NCI-H446 treated with DMSO at 0.1 percent for 48 hours (cell line): ENCODE measurements at places on chromosomes 12 and 14.

GRCh38 chr12:128276471-128276870, 9.5 kb downstream of the TMEM132C start:
- DNase-seq, result no peak

GRCh38 chr12:16198884-16199283, 78.6 kb downstream of the SLC15A5 start:
- no peak for DNase-seq

- DNase-seq, result no peak
Measured at GRCh38 chr14:102403028-102403427, 40.3 kb downstream of the TECPR2 start.

GRCh38 chr14:63483315-63483714, 59.9 kb downstream of the PPP2R5E start:
- no peak for DNase-seq

DNA sequence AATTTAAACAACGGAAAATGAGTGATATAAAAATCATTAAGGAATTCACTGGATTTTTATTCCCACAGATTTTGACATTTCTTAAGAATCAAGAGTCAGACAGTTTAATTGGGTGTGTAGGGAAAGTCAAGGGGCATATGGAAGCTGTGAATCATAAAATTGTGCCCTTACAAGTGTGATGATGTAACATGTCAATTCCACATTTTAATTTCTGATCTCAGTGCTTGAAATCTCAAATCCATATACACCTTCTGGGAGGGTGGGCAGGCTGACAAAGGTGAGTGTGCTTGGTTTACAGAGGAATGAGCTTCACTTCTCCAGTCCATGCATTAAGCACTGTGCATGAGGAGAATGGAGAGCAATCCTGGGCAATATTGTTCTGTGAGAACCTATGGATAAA, 1.0 kb upstream of the KRT6A start:
- DNase-seq, result no peak

- DNase-seq, result no peak
Measured at GRCh38 chr12:121188227-121188626, 21.7 kb upstream of the P2RX4 start.

DNA sequence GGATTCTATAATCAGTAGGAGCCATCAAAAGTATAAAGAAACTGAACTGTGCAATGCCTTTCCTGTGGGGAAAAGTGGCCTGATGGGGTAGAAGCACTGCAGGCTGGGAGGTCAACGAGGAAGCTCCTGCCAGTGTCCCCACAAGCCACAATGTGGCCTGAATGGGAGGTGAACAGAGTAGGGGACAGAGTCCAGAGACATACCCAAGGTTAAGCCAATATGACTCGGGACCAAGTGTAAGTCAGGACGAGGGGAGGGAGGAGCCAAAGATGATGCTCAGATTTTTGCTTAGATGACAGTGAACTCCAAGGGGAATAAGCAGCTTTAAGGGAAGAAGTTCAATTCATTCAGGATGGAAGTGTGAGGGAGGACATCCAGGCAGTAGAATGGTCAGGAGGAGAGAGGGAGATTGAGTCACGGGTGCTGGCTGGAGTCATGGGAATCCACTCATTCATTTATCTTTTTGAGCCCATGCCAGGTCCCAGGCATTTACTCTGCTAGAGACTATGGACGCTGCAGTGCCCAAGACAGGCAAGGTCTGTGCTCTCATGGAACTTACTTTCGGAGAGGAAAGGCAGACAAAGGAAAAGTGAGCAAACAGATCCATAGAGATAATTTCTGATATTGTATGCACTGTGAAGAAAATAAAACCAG, 29.1 kb downstream of the DPF3 start:
- DNase-seq, result no peak

DNA sequence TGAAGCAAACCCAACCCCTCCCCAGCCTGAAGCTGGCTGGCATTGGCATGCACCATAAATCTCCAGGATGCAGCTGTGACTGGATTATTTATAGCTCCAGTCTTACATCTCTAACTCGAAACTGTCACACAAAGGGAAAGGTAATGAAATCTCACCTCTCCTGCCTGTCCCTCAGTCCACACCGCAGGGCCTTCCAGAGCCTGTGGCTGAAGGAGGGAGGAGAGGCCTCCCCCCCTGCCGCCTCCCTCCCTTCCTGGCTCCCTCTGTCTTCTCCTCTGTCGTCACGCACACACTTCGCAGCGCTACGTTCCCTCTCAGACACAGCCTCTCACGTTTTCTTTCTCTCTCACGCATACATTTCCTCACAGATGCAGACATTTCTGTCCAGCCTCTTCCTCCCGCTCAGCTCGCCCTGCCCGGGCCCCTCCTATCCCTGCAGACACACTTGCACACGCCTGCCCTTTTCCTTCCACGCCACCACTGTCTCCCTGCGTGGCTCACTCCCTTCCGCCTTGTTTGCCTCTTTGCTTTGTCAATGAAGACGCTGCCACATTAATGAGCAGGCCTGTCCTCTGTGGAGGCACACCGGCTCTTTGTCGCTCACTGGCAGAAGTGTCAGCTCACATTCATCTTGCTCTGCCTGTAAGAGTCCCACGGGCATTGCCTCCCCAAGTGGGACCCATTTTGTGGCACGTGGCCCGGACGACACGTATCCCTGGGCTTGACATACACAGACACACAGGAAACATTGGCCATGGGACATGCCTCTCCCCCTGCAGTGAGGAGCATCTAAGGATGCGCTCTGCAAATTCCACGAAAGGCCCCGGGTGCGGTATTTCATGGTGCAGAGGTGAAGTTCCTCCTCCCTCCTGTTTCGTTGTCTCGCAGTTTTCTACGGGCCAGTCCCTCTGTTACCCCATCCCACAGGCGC, 27.9 kb downstream of the IRF2BPL start:
- DNase-seq, result no peak

- no peak for DNase-seq
Measured at GRCh38 chr14:81172881-81173280, 47.9 kb downstream of the GTF2A1 start.

- DNase-seq, result no peak
Measured at GRCh38 chr12:64147875-64148274, 74.2 kb downstream of the KICS2 start.

DNA sequence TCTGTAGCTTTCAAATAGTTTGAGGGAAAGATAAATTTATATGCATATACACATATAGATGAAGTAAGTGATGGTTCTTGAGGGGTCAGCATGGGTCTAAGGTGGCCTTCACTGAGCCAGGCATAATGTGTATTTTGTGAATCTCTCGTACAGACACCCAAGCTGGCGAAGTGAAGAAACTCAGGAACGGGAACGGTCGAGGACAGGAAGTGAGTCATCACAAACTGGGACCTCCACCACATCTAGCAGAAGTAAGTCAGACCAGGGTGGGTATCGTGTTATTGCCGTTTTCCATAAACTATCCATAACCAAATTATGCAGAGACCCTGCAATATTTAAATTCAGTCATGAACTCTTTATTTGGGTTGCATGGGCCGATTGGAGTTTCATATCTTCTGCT, 15.4 kb upstream of the TNS2 start:
- no peak for DNase-seq

- no peak for DNase-seq
Measured at GRCh38 chr14:59435101-59435500, 30.1 kb downstream of the GPR135 start.

DNA sequence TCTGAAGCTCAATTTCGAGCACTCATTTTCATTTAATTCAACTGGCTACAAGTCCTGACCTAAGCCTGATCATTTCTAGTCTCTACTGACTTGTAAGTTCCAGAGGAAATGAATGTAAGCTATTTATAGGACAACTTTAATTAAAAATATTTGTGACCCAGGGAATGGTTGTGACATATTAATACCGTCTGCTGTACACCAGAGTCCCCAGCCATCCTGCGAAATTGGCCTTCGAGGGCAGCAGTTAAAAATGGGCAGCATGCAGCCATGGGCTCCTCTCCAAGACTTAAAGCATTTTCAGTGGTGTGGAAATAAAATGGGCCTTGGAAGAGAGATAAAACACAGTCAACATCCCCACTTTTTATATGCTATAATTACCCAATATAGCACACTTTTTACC, 30.7 kb upstream of the OVCH1 start:
- no peak for DNase-seq

- DNase-seq, result peak; percentile 14
Measured at GRCh38 chr12:8780389-8780788, 42.0 kb upstream of the A2ML1 start.

GRCh38 chr14:105519946-105520698, 6.3 kb upstream of the TMEM121 start:
- no peak for DNase-seq

DNA sequence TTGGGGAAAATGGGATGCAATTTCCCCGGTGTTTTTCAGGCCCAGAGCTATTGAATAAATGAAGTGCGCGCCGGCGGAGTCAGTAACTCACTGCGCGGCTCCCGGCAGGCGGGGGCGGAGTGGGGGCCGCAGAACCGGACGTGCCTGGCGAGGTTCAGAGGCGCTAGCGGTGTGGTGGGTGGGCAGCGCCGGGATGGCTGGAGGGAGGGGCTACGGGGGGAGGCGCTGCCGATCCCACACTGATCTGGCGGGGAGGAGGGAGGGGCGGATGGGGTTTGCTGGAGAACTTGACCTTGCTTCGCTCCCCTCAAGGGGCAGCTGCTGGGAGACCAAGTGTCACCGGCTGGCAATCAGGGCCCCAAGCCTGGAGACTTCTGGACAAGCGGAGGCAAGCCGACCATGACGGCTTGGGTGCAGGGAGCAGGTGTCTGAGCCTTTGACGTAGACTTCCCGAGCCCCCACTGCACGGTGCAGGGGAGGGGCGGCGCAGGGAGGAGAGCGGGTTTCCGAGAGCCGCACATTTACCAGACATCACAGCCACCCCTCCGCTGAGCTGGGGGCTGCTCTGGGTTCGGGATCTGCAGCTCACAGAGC, 174.1 kb upstream of the RTL1 start:
- DNase-seq, result no peak

DNA sequence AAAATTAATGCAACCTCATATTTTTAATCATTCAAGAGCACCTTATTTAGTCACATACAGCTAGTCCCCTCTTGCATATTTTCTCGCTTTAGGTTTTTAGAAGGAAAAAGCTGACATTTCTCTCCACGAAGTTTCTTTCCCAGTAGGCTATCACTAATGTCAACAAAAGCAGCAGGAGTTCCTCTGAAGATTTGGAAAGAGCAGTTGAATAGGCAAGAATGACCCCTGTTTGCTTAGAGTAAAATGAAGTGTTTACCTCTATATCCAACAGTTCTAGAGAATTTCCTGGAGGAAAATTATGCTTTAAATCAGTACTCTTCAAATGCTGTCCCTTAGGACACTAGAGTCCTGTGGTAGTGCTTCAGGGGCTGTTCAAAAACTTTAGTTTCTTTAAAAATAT, 188.1 kb upstream of the PRKD1 start:
- DNase-seq, result no peak

DNA sequence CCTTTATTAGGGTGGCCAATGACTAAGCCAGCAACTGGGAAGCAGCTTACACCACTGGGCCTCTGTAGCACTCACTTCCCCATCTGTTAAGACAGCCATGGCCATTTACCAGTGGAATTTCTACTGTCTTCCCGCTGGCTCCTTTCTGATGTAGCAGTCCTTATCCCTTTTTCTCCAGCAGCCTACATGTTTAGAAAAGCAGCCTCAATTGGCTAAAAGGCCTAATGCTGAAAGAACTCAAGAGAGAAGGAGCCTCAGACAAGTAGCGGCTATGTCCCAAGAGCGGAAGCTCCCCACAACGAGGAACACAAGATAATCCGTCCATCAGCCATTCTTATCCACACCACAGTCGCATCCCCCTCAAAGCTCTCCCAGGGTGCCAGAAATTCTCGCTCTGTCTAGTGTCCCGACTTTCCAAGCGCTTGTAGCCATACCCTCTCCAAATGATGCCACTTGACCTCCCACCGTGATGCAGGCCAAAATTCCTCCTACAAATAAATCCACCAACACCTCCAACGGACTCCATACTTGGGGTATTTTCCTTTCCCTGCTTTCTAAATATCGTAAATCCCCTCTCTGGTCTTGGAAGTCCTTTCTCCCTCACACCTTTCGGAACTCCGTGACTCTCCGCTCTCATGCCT, 624 bp downstream of the M6PR start:
- DNase-seq, result no peak

- no peak for DNase-seq
Measured at GRCh38 chr14:52277552-52277951, 10.1 kb downstream of the PTGDR start.

DNA sequence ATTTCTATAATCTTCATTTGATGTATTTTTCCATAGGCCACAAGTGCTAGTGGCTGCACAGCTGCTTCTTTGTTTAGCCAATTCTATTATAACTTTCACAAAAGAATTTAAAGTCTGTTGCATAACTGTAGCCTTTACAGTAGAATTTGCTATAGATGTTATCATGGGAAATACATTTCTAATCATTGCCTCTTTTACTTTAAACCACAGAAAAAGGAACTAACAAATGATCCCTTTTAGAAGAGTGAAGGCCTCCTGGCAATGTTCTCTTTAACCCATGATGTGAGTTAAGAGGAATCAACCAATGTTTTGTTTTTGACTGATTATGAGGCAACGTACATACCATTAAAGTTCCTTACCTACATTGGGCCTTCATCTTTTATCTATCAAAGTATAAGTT, 68.8 kb downstream of the RPL10L start:
- DNase-seq, result no peak

GRCh38 chr12:64187370-64187769, 34.7 kb downstream of the KICS2 start:
- no peak for DNase-seq

GRCh38 chr12:30243426-30243825, 452.2 kb downstream of the IPO8 start:
- DNase-seq, result no peak

DNA sequence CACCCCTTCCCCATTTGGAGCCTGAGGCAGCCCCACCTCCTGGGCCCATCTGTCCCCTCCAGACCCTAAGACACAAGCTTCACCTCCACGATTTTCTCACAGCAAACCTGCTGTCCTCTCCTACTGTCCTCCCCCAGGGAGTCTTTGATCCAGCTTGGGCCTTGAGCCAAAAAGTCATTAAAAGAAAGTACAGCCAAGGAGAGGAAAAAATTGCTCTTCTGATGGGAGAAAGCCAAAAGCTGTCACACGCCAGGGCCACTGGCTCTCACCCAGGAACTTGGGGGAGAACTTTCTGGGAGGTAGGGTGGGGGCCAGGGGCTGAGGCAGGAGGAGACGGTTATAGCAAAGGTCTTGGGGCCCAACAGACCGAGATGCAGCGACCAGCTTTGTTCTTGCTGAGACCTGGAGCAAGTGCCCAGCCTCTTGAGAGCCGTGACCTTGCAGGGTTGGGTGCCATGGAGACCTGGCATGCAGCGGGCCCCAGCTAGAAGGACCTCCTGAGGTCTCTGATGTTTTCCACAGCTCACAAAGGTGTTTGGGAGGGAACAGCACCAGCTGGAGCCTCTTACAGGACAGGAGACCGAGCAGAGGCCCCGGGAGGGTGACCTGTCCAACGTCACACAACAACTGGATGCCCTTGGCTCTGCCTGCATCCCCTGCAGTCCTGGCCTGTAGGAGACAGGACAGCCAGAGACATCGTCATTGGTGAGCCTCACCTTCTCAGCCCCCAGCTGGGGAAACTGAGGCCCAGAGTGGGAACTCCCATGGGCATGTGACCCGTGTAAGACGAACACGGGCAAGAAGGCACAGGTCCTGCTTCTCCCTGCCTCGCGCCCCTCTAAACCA, 124.5 kb downstream of the CALM1 start:
- DNase-seq, result peak; percentile 94
